ENCODE measurements at places on chromosomes 5 and 9.

- DNase-seq: peak; percentile 7
These were observed 40.7 kb downstream of the KIAA0825 start for GRCh38 chr5:94577466-94578245.

- no peak for DNase-seq
These were observed 75.8 kb downstream of the ADAMTSL1 start for GRCh38 chr9:18549772-18550171.

- DNase-seq: peak; percentile 52
These were observed 984 bp downstream of the STXBP1 start for GRCh38 chr9:127612939-127613582.

DNA sequence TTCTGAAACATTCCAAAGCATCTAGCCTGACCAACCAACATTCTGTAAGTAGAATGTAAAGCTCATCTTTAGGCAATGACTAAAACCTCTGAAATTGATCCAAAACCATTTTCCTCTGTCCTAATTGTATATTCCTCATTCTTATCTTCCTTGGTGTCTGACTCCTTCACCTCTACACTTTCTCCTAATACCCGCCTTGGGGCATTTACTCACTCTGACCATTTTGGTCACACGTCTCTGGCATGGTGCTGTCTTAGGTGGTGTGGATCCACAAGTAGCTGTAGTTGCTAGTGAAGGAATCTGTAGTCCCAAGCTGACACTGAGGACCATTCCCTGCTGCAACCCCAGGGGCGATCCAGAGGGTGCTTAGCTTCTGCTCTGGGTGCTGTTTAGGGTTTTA, 40.8 kb upstream of the LMNB1 start:
- no peak for DNase-seq

DNA sequence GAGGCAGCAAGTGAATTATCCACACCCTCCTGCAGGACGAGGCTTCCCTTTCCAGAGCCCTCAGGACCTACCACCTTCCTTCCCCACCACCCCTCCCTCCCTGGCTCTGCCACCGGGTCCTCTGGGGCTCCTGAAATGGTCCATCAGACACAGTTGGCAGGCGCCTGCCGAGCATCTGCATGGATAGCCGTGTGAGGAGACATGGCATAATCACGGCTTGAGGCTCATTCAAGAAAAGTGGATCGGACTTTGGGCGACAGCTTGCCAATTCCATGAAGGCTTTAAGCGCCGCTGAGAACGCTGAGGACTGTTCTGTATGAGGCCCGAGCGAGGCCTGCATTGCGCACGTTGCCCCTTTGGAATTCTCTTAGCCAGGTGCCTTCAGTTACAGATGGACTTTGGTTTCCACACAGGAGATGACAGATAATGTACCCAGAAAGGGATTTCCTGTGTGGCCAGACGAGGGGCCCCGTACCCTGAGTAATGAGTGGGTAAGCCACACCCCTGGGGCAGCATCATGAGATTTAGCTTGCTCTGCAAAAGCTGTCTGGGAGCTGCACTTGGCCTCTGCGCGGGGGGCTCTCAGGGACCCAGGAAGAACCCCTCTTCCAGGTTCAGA, 179.8 kb downstream of the OLFM1 start:
- no peak for DNase-seq

DNA sequence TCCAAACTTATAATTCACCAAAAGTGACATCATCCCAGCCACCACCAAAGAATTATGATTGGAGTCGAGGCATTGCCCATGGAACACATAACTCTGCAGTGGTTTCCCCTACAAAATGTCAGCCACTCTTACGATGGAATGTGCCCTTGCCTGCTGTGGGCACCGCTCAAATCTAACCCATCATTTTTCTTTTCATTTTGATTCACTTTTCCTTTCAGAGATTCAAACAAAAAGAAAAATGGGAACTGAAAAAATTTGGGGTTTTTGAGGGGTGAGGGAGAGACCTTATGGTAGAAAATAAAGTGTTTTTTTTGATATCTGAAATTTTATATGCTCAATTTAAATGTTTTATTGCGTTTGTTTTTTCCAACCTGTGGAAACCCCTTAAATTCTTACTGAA, 28.1 kb downstream of the SMARCA2 start:
- DNase-seq: no peak

DNA sequence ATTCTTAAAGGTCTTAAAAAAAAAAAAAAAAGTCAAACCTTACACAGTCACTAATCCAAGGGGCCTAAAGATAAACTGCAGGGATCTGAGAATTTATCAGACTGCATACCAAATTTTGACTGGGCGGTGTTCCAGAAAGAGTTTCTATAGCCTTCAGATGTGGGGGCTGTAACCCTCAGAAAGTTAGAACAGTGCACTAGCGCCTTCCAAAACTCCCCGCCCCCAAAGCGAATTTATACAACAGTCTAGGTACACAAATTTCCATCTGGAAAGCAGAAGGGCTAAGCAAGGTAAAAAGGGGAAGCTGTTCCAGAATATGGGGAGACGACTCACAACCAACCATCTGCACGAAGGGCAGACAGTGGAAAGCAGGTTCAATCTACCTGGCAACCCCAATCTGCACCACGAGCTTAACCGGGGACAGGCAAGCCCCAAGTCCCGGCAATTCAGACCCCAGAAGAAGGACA, 813 bp downstream of the ERMP1 start:
- DNase-seq: no peak

- DNase-seq: no peak
These were observed 28.1 kb upstream of the POU4F3 start for GRCh38 chr5:146310540-146310939.

GRCh38 chr5:97165726-97166125, 17.3 kb downstream of the RIOK2 start:
- DNase-seq: no peak

- no peak for DNase-seq
These were observed 36.3 kb upstream of the KCNN2 start for GRCh38 chr5:114325541-114325940.

DNA sequence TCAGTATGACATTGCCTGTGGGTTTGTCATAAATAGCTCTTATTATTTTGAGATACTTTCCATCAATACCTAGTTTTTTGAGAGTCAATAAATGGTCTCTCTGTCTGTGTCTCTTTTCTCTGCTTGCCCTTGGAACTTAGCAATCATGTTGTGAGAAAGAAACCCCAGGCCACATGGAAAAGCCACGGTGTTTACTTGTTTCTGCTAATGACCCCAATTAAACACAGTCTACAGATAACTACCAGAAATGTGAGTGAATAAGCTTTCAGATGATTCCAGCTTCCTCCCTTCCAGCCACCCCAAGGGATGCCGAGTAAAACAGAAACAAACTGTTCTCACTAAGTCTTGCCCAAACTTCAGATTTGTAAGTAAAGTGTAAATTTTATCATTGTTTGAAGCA, 584.9 kb downstream of the MAT2B start:
- no peak for DNase-seq

DNA sequence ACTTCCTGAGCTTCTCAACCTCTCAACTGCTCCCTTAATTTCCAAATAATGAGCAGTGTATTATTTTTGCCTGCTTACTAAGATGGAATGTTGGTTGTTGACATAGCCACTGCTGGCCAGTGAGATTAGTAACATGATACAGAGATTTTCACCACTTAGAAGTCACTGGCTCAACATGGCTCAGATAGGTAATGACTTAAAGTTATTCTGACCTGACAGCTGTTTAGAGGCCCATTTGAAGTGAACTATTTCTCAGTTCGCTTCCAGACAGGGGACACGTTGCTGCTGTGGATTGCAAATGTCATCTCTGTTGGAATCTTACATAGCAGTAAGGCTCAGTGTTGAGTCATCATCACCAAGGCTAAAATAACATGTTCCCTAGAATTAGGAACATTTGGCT, 490.2 kb downstream of the TLE4 start:
- peak; percentile 7 for DNase-seq

DNA sequence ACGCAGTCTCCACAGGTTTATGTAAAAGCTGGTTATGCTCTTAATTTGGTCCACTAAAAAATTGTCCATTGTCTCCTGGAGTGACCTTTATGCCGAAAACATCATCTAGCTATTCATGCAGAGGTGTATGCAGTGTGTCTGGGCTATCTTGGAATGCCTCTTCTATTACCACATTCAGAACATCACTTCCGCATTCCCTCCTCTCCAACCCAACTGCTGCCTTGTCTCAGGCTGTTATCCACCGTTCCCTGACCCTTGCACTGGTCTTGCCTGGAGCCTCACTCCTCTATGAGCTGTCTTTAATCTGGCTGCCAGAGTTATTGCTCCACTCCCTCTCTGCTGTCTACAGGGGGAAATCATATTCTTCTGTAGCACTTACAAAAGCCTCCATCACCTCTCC, 214.1 kb upstream of the ANKRD55 start:
- no peak for DNase-seq

- peak; percentile 11 for DNase-seq
These were observed 107.3 kb downstream of the ZDHHC21 start for GRCh38 chr9:14585730-14586473.

- no peak for DNase-seq
These were observed 56.9 kb upstream of the STXBP1 start for GRCh38 chr9:127554966-127555839.

- DNase-seq: no peak
These were observed 21.2 kb downstream of the FYB1 start for GRCh38 chr5:39198127-39198526.

DNA sequence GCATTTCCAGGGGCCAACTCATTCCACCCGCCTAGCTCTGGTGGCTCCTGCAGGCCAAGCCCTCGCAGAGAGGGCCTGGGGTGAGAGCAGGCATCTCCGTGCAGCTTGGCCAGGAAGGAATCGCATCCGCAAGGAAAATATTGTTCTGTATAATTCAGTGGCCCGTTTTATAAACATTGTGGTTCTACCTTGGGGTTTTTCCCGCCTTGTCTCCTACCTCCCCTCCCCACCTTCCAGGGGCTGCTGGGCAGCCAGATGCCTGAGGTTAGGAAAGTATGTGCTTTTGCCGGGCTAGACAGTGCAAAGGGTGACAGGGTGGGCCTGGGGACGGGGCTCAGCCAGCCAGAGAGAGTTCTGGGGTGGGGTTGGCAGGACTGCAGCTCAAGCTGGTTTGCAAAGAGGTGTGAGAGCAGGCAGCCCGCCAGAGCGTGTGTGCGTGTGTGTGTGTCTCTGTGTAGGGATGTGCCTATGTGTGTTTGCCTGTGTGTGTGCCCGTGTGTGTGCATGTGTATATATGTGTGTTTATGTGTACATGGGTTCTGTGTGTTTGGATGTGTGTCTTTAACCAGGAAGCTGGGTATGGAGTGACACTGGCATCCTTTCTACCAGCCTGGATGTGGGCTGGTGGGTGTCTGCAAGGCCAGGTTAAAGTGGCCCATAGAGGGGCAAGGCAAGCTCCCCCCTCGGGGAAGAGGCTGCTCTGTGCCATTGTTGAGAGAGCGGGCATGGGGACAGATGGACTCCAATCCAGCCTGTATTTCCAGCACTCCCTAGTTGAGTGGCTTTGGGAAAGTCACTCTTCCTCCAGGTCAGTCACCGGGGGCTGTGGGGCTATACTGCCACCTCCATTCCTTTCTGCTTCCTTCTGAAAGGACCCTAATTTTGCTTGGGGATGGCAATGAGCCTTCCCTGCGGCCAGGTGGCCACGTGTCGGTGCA, 10.6 kb upstream of the SLC2A6 start:
- DNase-seq: no peak

GRCh38 chr9:99497641-99498040, 275.6 kb downstream of the SEC61B start:
- no peak for DNase-seq

- DNase-seq: no peak
These were observed 2.9 kb downstream of the FPGS start for GRCh38 chr9:127805620-127806019.

- peak; percentile 79 for DNase-seq
These were observed 433.7 kb downstream of the ENC1 start for GRCh38 chr5:74206579-74207550.

DNA sequence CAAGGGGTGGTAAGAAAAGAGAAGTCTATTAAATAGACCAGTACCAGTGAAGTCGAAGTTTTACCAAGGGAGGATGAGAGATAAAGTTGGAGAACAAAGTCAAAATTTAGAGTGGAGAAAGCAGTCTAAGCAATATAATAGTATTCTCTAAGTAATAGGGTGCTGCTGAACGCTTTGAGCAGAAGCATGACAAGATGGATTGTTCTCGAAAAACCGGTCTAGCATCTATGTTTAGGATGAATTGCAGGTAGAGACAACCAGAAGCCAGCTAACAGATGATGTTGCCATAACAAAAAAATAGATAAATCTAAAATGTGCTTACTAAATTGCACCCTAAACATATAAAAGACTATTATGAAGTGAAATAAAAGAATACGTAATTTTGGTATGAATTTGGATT, 237.0 kb downstream of the PRELID2 start:
- DNase-seq: peak; percentile 12

- DNase-seq: no peak
These were observed 47.5 kb upstream of the FAT2 start for GRCh38 chr5:151638619-151639018.

DNA sequence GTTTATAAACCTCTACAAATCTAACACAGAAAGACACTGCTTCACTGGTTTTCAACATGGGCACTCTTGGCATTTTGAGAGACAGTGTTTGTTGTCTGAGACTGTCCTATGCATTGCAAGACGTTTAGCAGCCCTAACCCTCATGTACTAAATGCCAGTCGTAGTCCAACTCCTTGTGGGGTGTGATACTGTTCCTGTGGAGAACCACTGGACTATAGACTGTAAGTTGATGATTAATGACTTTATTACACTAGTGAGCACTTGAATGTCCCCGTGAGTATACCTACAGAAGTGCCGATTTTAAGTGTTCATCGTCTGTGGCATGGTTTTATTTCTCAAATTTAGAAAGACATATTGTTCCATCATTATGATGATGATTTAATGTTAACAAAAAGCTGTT, 46.2 kb downstream of the RECK start:
- no peak for DNase-seq

All from stomach (tissue), 19 donors.